ENCODE measurements at places on chromosomes 11 and 22. TPM values are rescaled to one million over a fixed set of nuclear protein-coding genes. Genes with fewer than 3 reads are reported as not detected.

DNA sequence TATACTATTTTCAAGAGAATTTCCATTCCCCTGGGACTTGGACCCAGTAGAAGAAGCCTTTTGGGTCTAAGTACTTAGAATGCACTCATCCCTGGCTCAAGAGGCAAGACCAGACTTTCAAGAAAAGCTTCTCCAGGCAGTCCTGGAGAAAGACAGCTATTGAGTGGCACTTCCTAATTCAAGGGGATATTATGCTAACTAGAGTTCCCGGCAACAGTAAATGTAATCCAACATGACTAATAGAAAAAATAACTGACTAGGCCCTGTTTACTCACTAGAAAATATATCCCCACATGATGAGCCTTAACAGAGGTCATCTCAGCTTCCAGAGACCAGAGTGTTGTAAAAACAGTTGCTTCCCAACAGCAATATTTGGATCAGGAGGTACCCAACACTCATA, 47.2 kb upstream of the AKIP1 start:
- peaks cover 29% of the 10 kb centered on the region for H3K4me1 ChIP-seq
- H3K4me3 ChIP-seq, result no peak overlapping the region
- no peak for DNase-seq

- H3K4me1 ChIP-seq, result peaks cover 98% of the 10 kb centered on the region
- peaks cover 12% of the 10 kb centered on the region for H3K36me3 ChIP-seq
- DNase-seq, result peak; percentile 61
- no peak overlapping the region for H3K4me3 ChIP-seq
These were observed 4.2 kb downstream of the ALDH3B1 start for GRCh38 chr11:68014157-68014946.

Gene SCGB1A1
- not detected for total RNA-seq

Gene LMO1
- total RNA-seq, result not detected

Gene RBMXL2
- total RNA-seq, result not detected
